Stimulated activated CD4-positive, alpha-beta T cell treated with anti-CD3 and anti-CD28 coated beads, Interleukin-1b, Interleukin-23, amount 100 ng/mL, for 1 hour (primary cell): ENCODE measurements at places on chromosomes 4 and X.

DNA sequence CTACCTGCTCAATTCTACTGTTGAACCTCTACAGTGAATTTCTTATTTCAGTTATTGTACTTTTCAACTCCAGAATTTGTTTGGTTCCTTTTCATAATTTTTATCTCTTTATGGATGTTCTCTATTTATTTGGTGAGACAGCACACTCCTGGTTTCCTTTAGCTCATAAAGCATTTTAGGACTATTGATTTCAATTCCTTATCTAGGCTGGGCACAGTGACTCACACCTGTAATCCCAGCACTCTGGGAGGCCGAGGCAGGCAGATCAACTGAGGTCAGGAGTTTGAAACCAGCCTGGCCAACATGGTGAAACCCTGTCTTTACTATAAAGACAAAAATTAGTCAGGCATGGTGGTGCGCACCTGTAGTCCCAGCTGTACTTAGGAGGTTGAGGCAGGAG is 57.7 kb downstream of the THOC2 start:
- DNase-seq = no peak

DNA sequence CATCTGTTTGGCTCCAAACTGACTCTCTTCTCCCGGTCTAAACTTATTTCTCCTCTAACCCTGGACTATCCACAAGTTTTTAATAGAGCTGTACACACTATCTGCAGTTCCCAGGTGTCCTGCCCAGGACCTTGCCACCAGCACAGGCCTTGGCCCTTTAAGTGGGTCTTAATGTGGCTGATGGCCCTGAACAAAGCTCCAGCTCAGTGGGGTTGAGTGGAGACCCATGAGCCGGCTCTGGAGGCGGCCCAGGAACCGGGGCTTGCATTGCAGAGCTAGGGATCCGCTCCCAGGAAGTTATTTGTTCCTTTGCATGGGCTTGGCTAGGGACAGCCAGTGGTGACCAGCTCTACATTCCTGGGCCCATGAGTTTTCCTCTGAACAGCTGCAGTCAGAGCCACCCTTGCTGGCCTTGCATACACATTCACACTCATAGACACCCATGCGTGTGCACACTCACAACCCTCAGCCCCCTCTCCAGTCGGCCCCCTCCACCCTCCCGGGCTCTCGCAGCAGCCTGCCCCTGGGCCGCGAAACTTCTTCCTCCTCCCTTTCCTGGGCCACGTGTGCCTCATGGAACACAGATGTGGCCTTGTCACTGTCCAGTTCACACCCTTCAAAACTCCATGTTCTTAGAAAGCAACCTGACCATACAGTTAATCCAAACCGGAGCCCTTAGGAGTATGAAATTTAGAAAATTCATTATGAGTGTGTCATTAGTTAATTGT is 58.2 kb downstream of the GPR143 start:
- no peak for DNase-seq

DNA sequence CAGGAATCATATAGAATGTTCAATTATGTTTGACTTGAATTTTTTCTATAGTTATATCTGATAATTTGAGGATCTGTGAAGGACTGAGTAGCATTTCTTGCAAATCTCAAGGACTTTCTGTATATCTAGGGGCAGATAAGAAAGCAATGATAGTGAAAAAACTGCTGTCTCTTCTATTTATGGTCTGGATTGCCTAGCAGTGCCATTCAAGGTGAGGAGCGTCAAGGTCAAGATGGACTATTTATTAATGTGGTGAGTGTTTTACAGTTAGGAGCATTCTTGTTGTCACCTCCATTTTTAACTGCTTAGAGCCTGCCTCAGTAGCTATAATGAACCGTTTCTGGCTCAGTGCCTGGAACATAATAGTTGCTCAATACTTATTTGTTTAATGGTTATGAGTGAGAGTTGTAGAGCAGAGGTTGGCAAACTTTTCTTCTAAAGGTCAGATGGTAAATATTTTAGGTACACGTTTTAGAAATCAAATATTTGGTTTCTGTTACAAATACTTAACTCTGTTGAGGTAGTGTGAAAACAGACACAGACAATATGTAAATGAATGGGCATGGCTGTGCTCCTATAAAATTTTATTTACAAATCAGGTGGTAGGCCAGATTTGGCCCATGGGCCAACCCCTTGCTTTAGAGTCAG is 523.2 kb upstream of the IGFBP7 start:
- no peak for DNase-seq

DNA sequence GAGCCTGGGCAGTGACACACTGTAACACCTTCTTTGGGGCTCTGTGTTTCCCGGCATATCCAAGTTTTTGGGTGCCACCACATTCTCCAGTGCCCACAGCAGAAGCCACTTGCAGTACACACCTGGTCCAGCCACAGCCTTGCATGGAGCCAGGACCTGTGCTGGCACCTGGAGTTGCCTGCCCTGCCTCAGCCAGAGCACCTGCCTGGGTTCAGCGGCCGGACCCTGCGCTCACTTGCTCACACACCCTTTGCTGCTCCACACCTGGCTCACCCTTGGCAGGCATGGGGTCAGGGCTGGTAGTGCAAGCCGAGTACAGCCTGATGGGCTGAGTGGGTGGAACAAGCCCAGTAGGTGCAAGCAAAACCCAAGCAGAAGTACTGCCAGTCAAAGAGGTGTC is 1511.1 kb downstream of the TECRL start:
- DNase-seq = no peak

- DNase-seq = no peak
Measured at GRCh38 chr4:108651014-108651791, 804 bp downstream of the OSTC start.

DNA sequence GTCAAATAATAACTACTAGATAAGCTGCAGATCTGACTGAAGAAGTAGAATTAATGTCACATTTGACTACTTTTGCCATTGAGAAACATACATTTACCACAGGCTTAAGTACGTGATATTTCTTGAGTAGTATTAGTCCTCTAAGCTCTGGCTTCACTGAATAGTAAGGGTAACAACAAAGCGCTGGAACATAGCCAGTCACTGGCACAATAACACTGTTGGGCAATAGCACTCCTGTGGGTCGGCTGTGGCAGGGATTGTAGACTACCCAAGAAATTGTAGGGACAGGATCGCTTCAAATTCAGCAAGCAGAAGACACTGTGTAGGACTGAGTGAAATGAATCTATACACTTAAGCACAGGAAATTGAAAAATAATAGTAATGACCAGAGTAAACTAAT is 27.1 kb upstream of the IL15 start:
- DNase-seq = no peak

DNA sequence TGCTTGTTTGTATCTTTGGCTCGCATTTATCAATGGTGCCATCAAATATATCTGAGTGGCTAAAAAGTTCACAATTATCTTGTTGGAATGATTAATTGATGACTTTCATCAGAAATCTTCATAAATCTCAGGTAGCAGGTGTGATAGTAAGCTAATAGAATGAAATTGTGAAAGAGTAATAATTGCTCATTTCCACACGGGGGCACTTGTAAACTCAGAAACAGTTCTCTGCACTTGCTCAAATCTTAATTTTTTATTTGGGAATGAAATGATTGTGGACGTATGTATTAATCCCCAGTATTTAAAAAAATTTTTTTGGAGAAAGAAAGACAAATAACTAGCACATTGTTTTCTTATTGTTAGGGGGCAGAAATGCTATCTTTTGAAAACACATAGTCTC is 132.8 kb downstream of the DTHD1 start:
- no peak for DNase-seq

DNA sequence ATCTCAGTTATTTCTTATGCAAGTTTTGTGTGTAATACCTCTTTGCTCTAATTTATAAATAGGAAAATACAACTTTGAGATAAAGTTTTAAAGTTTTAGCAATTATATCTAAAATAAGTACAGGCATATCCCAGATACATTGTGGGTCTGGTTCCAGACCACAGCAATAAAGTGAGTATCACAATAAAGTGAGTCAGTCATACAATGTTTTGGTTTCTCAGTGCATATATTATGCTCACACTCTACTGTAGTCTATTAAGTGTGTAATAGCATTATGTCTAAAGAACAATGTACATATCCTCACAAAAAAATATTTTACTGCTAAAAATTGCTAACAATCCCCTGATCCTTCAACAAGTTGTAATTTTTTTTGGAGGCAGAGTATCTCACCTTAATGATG is 49.2 kb downstream of the ANAPC10 start:
- DNase-seq = no peak

- no peak for DNase-seq
Measured at GRCh38 chr4:102061133-102061532, 270.6 kb downstream of the BANK1 start.

GRCh38 chr4:177190995-177191580 is 118.6 kb upstream of the NEIL3 start:
- DNase-seq = no peak

- DNase-seq = no peak
Measured at GRCh38 chr4:42397635-42398170, 415 bp downstream of the SHISA3 start.

GRCh38 chrX:70481471-70482270 is 37.0 kb downstream of the DLG3 start:
- no peak for DNase-seq

- DNase-seq = no peak
Measured at GRCh38 chr4:41215969-41216293, 1.6 kb upstream of the APBB2 start.

DNA sequence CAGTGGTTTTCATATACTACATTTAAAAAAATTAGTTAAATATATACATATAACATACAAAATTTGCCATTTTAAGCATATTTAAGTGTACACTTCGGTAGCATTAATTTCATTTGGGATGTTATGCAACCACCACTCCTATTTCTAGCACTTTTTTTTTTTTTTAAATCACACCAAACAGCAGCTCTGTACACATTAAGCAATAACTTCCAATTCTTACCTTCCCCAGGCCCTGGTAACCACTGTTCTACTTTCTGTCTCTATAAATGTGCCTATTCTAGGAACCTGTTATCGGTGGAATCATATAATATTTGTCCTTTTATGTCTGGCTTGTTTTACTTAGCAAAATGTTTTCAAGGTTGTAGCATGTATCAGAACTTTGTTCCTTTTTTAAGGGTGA is 39.1 kb downstream of the TMEM164 start:
- no peak for DNase-seq

GRCh38 chrX:41275661-41276609 is 58.0 kb upstream of the DDX3X start:
- no peak for DNase-seq

DNA sequence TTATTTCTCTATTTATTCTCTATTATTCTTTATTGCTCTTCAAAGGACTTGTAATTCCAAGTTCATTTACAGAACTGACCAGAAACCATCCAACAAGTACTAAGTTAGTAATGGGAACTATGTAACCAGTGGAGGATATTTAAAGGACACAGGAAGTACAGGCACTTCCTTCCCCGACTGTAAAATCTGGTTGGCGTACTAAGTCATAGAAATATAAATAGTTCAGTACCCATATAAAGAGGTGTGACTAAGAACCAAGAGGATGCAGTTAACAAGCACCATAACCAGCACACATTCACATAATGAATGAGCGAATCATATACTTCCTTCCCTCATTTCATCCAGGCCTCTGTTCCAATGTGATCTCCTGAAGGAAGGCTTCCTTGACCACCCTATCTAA is 3.6 kb upstream of the EIF4E start:
- DNase-seq = no peak

- DNase-seq = no peak
Measured at GRCh38 chrX:149312988-149313387, 192.1 kb downstream of the IDS start.

DNA sequence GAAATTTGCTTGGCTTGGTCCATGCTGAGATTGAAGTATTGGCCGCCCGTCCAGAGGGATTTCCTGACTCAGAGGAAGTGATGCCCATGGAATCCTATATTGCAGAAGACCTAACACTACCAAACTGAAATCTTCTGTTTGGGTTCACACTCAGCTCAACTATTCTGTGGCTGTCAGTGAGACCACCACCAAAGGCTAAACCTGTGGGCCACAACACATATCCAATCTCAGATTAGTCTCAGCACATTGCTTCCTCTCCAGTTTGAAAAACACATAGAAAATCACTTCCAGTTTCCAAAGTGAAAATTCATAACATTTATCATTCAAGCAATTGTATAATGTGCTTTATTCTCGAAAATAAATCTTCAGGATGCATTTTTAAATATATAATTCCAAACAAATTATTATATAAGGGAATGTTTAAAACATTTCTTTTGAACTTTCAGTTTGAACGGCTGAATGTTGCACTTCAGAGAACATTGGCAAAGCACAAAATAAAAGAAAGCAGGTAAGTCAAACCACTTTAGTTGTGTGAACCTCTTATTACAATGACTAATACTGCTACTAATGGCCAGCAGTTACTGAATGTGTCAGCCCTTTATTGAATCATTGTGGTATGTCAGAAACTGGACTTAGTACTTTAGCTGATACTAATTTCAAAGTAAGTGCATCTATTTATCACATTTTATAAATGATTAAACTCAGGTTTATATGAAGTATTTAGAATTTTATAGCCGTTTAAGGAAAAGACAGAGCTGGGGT is 37.0 kb downstream of the GUCY1A1 start:
- DNase-seq = no peak

DNA sequence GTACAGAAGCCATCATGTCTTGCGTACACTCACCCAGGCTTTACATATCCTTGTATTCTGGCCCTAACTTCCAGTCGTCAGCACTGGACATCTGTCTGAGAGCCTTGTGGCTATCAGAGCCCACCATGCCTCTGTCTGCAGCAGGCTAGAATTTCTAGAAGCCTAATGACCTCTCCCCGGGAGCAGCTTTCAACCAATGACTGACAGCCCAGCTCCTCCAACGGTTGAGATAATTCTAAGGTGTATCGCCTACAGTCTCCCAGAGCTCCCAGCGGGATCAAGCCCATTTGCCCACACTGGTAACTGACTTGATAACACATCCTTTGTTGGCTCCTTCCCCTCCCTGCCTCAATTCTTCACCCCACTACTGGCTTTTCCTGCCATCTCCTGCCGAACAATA is 562.8 kb downstream of the BCOR start:
- DNase-seq = no peak

DNA sequence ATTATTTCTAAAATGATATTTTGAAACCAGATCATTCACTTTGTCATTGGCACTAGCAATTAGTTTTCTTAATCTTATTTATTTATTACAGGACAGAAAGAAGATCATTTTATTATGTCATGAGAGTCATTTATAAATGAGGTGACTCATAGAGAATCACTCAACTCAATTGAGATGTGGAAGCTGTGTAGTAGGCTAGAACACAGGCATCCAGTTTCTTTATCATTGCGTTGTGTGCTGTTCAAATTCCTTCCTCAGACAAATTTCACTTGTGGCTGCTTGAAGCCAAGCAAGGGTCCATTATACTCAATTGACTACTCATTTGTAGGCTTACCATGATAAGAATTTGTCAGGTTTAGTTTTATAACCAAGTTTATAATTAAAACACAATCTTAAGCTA is 87.6 kb downstream of the MRPL1 start:
- DNase-seq = no peak

GRCh38 chr4:104966349-104967033 is 180.2 kb upstream of the TET2 start:
- no peak for DNase-seq

GRCh38 chrX:15947648-15948317 is 93.2 kb upstream of the AP1S2 start:
- no peak for DNase-seq

- no peak for DNase-seq
Measured at GRCh38 chr4:98343626-98344025, 82.4 kb downstream of the RAP1GDS1 start.

GRCh38 chr4:142383800-142384470 is 462.2 kb downstream of the INPP4B start:
- no peak for DNase-seq
